Activated CD4-positive, alpha-beta T cell treated with anti-CD3 and anti-CD28 coated beads, Interleukin-2, amount 50 U/mL, for 1 hour (primary cell): ENCODE measurements at places on chromosomes 13 and 19.

- DNase-seq: no peak
Observed at GRCh38 chr13:48810013-48810412, 156.3 kb downstream of the CYSLTR2 start.

DNA sequence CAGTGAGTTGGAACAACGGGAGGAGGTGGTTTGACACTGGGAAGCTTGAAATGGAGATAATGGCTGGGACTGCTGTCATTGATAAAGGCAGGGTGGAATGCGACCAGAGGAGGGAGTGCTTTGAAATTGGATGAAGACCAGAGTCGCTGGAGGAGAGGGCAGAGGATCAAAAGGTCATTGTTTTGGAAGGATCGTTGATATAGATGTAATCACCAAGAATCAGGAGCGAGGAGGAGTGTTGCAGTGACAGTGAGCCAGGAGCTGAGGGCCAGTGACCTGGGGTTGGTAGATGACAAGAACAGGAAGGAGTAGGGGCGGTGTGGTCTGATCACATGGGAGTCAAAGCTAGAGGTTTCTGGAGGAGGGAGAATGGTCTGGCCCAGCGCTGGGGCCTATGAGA, 25.3 kb downstream of the TM9SF2 start:
- no peak for DNase-seq

DNA sequence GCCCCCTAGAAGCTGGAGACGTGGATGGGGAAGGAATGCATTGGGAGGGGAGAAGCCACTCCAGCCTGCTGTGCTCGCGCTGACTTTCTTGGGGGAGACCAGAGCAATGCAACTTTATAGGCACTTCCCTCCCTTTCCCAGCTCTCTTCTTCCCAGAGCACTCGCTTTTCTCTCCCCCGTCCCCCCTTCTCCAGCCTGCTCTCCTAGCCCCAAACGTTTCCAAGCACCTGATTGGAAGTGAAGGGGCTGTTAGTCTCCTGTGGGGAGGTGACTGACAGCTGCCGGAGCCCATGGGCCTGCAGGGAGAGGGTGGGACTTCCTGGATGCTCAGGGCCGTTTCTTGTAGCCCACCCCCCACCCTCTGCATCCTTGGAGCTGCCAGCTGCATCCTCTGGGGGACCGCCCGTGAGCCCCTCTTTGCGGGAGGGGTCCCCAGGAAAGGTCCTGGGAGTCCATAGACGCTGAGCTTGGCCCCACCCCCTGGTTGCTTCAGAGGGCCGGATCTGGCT, 2.5 kb downstream of the HDGFL2 start:
- DNase-seq: no peak

DNA sequence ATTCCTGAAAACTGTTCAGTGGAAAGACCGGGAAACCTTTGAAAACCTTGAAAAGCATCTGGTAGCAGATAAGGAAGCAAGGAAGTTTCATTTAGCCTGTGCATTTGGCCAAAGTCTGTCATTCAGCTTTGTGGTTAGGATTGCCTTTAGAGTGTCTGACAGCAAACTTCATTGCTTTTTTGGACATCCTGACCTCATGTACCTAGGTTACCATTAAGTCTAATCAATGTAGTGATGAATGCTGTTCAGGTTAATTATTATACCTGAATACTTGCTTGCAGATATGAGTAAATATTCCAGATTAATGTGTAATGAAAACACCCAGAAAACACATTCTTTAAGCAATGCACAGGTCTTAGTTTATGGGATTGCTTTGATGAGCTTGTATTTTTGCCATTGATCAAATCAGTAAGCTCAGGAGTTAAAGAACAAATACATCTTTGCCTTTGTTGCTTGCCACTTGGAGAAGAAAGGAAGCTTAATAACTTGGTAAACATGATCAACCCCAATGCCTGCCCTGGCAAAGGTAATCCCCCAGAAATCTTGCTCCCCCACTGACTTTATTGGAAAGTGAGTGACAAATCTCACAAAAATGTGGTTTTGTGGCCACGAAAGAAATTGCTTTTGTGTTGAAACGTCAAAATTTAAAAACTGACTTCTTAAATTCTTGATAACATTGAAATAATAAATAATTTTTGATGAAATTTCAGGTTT, 87.4 kb downstream of the SLC15A1 start:
- no peak for DNase-seq

DNA sequence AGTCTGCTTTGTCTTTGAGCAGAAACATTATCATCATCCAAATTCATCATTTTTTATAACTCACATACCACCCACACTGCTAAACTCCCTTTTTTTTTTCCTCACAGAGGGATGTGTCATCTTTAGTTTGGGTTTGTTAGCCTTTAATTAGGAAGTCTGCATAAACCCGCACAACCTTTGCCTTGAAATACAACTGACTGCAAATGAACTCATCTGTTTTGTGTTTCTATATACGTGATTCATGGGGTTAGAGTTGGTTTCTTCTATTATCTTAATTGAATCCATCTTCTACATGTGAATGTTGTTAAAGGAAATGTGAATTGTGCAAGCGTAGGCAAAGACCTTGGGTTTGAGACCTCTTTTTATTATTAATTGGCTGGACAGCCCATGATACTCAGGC, 102.7 kb downstream of the SLAIN1 start:
- no peak for DNase-seq

DNA sequence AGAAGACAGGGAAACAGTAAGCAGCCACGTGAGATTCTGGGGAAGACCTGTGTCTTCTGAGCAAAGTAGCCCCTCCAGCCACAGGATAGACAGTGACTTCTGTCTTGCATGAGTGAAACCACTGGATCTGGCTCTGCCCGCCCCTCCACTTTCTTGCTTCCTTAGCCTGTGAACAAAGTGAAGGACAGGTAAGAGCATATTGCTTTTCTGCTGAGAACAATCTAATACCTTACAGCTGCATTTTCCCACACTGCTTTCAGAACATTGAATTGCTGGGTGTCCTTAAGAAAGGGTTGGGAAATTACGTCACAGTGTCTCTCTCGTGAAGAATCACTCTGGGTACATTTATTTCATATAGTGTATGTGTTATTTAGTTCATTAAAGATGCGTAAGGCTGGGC, 11.1 kb downstream of the SLC25A15 start:
- no peak for DNase-seq

DNA sequence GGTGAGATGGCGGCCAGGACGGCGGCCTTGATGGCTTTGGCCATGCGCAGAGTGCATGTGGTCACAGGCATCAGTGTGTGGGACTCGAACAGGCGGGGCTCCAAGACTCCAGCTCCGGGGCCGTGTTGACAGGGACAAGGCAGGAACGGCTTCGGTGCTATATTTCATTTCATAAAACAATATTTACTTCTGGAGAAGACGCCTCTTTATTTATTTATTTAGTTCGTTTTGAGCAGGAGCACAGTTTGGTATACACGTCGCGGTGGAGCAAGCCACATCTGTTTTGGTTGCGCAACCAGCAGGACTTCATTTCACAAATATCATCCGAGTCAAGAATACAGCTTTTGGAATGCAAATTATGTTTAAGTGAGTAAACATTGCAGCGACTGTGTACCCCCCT, 166.7 kb upstream of the TSHZ3 start:
- no peak for DNase-seq

GRCh38 chr19:49190781-49191180, 33.2 kb downstream of the TRPM4 start:
- DNase-seq: no peak
